Activated effector memory CD4-positive, alpha-beta T cell treated with anti-CD3 and anti-CD28 coated beads, Interleukin-2, amount 50 U/mL, for 16 hours (primary cell): ENCODE measurements at places on chromosomes 4 and X.

GRCh38 chr4:159390648-159391047 is 287.8 kb downstream of the RAPGEF2 start:
- no peak for DNase-seq

DNA sequence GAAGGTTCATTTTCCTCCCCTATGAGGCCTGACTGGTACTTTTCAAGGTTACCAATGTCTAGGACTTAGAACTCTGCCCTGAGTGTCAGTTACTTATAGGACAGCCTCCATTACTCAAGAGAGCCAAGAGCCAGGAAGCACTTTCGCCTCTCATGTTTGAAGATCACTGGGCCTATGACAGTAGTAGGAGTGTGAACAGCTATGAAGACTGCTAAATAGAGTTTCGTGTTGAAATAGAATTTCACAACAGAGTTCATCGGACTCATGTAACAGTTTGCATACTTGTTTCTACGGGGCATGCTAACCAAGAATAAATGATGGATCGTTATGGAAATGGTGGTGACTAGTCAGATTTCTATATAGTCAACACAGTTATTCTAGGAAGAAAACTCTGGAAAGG is 97.8 kb upstream of the GPC4 start:
- DNase-seq, result no peak

DNA sequence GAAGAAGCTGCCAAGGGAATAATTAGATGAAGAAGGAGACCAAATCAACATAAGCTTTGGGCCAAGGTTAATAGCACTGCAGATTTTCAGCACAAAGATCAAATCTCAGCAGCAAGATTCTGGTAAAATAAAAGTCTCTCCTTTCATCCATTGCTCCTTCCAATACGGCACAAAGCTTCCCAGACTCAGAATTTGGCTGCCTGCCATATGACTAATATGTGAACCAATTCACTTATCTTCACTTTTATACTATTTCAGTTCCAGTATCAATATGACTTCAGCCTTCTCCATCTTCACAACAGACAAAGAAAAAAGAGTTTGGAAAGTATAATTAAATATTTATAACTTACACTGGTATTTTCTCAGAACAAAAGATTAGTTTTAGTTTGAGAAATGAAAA is 978.3 kb upstream of the GRID2 start:
- DNase-seq, result no peak

- DNase-seq, result no peak
These were observed 30.1 kb upstream of the MAD2L1 start for GRCh38 chr4:120096508-120097297.

- no peak for DNase-seq
These were observed 297.5 kb downstream of the ARHGAP24 start for GRCh38 chr4:85772470-85772869.
